ENCODE measurements at places on chromosomes 2 and 18.

- DNase-seq = no peak
These were observed 55.1 kb downstream of the TNS1 start for GRCh38 chr2:217947383-217948350.

DNA sequence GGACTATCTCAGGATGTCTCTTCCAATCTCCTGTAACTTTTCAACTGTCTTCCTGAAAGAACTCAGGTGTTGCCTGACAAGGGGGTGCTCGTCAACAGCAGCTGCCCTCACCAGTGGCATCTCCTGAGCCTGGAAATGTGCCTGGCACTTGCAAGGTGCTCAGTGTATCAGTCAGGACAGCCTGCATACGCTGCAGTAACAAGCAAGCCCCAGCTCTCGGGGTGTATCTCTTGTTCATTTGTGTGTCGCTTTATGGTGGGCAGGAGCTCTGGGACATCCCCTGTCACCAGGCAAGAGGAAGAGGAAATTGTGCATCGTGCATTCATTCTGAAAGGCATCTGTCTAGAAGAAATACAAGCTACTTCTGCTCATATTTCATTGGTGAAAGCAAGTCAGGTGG is 263.1 kb downstream of the DCDC2C start:
- no peak for DNase-seq

DNA sequence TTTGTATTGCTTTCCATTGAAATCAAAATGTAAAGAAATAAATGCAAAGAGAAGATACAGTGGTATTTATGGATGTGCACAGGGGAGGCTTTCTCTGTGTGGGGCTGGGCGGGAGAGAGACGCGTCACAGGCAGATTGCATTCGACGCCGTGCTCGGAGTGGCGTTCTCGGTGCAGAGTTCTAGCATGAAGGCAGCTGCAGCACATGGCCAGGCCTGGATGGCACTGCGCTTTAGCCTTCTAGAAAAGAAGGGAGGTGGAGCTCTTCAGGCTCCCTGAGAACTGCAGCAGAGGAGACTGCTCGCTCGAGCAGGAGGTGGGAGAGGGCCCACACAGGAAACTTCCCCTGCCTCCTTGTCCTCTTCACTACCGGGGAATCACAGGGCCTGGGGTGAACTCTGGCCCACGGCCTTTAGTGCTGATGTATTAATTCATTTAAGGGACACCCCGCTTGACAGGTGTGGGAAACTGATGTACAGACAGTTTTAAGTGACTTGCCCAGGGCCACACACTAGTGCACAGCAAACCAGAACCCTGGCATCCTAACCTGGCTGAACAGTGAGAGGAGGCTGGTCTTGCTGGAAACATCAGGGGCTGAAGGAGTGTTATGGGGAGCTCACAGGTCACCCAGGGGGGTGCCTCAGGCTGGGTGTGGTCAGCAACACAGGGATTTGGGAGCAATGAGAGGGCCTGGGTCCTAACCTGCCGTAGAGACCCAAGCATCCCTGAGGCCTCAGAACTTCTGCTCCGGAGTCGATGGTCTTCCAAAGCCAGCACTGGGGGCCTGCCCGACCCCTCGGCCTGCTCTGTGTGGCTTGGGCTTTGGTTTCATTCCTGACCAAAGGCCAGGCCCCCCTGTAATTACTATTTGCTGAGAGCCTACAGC is 199.9 kb downstream of the HDAC4 start:
- no peak for DNase-seq

DNA sequence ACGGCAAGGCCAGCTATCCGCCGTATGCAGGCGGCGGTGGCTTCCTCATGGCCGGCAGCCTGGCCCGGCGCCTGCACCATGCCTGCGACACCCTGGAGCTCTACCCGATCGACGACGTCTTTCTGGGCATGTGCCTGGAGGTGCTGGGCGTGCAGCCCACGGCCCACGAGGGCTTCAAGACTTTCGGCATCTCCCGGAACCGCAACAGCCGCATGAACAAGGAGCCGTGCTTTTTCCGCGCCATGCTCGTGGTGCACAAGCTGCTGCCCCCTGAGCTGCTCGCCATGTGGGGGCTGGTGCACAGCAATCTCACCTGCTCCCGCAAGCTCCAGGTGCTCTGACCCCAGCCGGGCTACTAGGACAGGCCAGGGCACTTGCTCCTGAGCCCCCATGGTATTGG is 3.1 kb downstream of the B3GNT7 start:
- DNase-seq = no peak

DNA sequence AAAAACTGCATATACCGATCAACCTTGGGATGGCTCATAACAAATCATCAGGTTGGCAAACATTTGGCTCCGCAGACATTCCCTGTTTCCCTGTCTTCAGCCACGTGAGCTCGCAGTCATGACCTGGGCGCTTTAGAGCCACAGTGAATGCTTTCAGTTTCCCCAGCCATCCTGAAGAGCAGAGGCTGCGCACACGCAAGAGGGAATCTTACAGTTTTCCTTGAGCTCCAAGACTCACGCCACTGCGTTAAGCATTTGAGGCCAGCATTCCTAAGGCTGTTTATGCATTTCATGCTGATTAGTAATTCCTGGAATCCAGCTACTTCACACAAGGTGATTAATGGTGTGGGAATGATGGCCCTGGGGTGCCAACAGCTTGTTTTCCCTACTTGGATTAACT is 95.1 kb downstream of the MTCL1 start:
- no peak for DNase-seq

DNA sequence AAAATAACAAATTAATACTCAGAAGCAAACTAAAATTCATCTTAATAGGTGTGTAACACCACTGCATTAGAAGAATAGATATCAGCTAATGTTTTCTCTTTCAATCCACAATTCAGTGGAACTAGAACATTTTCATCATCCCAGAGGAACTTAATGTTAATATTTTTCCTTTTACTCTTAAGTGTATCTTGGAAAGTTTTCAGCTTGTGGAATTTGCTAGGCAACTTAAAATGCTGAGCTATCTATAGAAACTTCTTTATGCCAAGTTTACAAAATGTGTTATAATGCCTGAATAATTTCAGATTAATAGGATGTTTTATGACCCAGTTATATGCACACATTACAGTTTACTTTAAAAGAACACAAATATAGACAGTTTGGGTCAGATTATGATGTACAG is 86.6 kb upstream of the FAM237A start:
- no peak for DNase-seq

DNA sequence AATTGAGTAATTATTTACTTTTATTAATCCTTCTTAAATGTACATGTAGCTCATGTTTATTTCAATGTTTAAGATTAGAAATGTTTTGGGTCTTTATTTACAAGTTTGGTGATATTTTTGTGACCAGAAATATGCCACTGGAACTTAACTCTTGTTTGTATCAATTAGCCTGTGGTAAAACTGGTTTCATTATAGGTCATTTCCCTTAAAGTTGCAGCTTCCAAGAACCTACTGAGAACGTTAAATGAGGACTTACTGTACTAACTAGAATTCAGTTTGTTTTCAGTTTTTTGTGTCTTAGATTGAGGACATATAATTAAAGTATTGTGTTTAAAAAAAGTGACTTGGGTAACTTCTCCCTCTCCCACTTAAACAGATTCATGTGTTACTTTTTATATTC is 4.3 kb downstream of the TYW5 start:
- DNase-seq = no peak

DNA sequence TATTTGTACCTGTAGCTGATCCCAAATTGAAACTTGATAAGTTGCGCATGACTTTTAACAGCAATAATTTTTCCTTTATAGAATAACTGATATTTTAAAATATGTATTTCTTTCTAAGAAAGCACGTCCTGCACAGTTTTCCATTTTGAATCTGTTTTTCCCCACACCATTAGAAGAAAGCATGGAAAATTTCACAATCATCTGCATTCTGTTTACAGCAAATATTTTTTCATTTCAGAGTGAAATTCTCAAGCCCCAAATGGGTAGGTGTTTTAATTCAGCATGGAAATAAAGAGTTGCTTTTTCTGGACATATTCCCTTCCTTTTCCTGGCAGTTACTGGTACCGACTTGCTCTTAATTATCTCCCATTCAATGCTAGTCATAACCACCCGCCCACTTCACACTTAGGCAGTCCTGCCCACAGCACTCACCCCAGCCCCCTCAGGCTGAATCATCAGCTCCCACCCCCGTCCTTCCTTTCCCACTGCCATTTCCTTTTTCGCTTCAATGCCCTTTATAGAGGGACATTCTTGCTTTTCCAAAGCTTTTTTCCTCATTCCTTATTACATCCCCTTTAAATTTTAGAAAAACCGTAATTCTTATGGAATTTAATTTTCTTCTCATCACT is 89.2 kb upstream of the GLS start:
- no peak for DNase-seq

DNA sequence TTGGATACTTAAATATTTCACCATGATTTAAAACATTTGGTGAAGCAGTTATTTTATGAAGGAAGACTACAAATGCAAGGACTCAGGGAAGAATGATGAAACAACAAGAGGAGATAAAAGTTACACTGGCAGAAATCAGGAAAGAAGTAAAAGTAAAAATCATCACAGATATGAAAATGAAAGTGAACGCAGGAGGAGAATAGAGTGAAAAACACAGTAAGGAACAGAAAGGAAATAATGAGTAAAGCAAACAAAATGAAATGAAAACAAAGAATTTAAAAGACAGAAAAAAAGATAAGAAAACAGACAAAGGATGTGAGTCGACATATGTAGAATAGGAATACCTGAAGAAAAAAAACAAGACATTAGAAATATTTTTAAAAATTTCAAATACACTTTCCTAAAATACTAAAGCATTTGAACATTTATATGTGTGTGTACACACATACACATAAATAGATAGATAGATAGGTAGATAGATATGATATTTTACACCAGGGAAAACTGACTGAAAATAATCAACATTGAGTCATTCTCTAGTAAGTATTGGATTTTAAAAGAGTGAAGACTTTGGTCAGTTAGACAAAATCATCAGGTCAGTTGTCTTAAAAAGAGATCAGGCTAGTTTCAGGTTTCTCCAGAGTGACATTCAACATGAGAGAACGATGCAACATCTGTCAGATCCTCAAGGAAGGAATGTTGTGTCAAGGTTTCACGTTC is 12.1 kb upstream of the KDSR start:
- no peak for DNase-seq

DNA sequence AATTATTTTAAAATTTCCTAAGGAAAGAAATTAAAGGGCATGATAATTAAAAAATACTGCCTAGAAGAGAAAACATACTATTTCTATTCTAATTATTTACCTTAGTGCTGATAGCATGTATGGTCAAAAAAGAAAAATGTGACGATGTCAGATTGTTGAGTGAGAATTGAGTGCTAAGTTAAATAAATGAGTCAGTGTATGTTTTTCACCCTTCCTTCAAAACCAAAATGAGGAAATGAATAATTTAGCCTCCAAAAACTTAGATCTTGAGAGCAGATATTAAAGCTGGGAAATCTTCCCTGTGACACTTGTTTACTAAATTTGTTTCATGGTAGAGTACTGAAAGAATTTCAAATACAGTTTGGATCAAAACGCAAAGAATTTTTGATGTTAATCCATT is 58.6 kb upstream of the NYAP2 start:
- DNase-seq = no peak

DNA sequence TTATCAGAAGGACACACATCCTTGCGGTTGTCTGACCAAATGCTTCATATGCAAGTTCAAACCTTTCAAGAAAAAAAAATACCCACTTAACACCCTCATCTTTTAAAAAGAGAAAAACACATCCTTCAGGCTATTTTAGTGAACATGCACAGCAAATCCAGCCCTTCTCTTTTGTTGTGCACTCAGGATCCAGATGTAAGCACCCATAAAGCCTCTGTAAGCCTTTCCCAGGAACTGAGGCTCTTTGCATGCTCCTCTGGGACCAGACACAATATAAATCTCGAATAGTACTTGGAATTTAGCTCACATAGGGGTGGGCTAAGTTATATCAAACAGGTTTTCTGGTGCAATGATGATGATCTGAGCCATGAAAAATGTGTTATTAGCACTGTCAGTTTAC is 308.8 kb upstream of the FAM98A start:
- DNase-seq = no peak

DNA sequence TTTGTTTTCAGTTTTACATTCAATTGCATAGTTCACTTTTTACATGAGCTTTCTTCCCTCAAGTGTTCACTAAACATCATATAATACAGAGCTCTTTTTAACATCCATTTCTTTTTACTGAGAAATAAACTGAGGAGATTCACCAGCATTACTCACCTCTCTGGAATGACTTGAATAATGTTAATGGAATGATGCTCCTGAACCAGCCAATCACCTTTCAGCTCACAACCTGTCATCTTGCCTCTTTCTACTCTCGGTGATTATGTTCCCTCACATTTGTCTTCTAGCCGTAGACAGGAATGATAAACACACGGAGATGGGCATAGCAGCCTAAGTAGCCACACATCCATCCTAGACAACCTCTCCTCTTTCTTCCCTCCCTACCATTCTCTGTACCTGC is 301.7 kb downstream of the PAX3 start:
- no peak for DNase-seq

DNA sequence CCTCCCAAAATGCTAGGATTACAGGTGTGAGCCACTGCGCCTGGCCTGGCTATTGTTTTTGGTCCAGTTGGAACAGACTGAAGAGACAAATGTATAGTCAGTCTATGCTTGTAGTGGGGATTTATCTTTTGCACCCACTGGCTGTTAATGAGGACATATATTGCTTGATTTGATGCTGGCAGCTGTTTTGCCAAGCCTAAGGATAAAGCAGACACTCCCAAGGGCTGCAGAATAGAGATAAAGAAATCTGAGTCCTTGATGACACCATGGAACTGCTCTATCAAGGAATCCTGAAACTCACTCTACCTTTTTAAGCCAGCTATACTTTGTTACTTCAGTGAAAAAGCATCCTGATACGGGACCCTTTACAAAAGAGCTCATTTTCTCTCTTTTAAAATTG is 43.1 kb upstream of the ENOSF1 start:
- DNase-seq = no peak

DNA sequence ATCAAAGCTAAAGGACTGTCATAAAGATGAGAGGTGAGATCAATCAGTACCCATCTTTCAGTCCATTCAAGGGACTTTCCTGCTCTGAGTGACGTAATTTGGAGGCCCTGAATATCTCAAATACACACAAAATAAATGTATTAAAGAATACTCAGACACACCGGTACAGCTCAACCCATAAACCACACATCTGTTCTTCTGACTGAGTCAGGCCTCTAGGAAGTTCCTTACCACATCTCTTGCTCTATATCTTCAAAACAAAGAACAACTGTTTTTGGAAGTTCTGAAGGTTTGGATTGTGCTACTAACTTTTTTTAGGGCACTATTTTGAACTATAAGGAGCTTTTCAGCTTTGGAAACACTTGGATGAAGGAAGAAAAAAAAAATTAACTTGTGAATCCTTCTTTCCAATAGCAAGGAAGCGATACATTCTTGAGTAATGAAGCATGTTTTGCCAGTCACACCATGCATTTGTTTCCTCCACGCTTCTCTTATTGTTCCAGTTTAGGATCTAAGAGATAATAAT is 866.5 kb upstream of the VRK2 start:
- DNase-seq = no peak

DNA sequence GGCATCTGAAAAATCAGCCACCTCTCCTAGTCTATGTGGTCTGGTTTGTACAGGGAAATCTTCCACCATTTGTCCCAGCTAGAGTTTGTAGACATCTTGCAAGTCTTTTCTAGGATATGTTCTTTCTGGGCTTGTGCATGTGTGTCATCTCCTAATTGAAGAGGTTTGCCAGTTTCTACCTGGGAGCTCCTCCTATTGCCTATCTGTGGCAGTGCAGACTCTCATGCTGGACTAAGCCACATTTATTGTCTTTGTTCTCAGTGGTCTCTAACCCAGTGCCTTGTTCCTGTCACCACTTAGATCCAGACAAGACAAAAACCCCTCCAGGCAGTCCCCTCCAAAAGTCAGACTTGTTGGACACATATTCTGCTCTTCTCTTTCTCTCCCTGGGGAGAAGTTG is 72.0 kb upstream of the MRPS9 start:
- DNase-seq = no peak

- peak; percentile 29 for DNase-seq
These were observed 1.2 kb downstream of the VPS54 start for GRCh38 chr2:64017811-64018700.
